AG09309 (cell line): ENCODE measurements at places on chromosomes 3 and 15.

GRCh38 chr3:78976200-78976599, 791.6 kb downstream of the ROBO1 start:
- no peak for DNase-seq

- no peak for DNase-seq
Measured at GRCh38 chr3:123295171-123295900, 93.6 kb downstream of the SEC22A start.

DNA sequence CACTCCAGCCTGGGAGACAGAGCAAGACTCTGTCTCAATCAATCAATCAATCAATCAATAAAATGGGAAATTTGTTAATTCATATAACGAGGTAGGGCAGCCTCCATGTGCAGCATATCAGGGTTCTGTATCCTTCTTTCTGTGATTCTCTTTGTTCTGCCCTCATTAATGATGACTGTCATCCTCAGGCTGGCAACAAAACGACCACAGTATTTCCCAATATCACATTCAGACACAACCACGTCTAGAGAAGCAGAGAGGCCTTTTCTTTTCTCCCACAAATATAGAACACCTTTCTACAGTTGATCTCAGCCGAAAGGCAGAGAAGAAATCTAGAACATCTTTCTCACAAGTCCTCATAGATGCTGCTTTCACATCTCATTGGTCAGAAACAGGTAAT, 11.2 kb downstream of the CEP19 start:
- no peak for DNase-seq

DNA sequence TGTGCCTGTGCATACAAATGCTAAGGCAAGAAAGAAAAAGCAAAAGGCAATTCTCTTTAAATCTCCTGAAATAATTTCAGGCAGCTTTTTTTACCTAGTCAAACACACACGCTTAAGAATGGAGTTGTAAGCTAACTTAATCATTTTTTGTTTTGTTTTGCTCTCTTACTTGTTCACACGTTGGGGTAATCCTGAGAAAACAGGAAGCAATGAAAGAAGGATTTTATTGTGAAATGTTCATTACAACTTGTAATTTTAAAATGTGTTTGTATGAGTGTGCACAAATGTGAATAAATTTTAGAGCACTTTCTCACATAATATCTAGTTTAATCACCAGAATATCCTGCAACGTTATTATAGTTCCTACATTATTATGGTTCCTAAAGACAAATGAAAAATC, 263.8 kb downstream of the LPP start:
- no peak for DNase-seq

GRCh38 chr3:52524752-52525679, 8.6 kb downstream of the NT5DC2 start:
- no peak for DNase-seq

DNA sequence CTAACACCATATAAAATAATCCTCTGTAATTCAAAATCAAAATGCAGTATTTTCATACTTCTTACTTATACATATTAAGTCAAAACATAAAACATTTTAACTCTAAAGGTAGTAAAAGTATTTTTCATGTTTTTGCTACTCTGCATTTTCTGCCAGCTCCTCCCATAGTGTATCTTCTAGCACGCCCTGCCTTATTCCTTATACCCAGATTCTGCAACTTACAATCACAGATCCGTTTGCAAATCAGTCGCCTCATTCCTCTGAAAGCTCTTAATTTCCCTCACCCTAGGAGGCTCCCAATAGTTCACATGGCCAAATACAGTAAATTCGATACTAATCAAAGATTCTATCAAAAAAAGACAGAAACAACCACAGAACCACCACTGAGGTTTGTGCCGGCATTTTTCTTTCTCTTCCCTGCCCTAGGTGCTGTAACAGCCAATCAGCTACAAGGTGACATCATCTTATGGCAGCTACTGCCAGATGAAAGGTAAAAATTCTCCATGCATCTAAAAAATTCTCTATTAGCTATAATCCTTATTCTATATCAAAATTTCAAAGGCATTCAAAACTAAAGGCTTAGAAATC, 72.9 kb downstream of the CLASP2 start:
- DNase-seq, result no peak

GRCh38 chr3:71062952-71063772, 520.4 kb downstream of the FOXP1 start:
- no peak for DNase-seq

DNA sequence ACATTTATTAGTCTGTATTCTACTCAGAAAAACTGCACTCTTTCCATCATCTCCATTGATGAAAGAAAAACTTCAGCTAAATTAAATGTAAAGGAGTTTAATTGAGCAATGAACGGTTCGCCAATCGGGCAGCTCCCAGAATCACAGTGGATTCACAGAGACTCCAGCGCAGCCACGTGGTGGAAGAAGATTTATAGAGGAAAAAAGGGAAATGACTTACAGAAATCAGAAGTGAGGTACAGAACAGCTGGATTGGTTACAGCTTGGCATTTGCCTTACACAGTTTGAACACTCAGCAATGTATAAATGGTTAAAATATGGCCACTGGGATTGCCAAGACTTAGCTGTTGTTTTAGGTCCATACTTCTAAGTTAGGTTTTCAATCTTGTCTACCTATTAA, 2.8 kb upstream of the SUCLG2 start:
- no peak for DNase-seq

- DNase-seq, result no peak
Measured at GRCh38 chr3:132292042-132292441, 25.2 kb upstream of the ACP3 start.

GRCh38 chr15:101381671-101382212, 86.7 kb upstream of the SNRPA1 start:
- DNase-seq, result no peak

DNA sequence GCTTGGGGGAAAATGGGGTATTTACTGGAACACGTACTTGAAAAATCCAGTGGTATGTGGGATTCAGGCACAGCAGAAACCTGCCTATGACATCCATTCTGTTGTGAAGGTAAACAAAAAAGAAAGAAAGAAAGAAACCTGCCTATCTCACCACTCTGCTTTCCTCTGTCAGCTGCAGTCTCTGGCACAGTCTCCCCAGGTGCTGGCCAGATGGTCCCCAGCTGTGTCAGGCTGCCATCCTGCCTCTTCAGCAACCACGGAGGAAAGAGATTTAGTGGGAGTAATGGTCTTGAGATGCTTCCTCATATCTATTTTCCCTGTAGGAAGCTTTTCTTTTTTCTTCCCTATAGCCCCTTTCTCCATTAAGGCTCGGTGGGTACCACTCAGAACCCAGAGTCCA, 2.5 kb upstream of the PXYLP1 start:
- no peak for DNase-seq

- peak; percentile 85 for DNase-seq
Measured at GRCh38 chr15:99486371-99487336, 79.1 kb upstream of the MEF2A start.

DNA sequence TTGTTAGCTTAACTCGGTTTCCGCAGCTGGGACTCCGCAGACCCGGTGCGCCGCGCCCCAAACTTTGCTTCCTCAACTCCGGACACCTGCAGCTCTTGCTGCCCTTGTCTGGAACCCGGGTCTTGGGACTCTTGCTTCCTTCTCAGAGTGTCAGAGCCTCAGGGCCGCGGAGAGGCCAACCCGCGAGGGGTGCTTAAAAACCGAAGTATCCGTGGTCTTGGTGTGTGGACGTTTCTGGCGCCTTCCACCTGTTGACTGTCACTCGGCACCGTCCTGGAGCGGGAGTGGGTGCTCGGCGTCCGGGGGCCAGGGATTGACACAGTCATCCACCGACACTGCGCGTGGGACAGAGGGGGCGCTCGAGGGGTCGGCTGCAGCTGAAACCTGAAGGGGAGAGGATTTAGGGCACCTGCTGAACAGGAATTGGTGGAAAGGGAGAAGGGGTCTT, 386 bp downstream of the SQOR start:
- DNase-seq, result no peak

DNA sequence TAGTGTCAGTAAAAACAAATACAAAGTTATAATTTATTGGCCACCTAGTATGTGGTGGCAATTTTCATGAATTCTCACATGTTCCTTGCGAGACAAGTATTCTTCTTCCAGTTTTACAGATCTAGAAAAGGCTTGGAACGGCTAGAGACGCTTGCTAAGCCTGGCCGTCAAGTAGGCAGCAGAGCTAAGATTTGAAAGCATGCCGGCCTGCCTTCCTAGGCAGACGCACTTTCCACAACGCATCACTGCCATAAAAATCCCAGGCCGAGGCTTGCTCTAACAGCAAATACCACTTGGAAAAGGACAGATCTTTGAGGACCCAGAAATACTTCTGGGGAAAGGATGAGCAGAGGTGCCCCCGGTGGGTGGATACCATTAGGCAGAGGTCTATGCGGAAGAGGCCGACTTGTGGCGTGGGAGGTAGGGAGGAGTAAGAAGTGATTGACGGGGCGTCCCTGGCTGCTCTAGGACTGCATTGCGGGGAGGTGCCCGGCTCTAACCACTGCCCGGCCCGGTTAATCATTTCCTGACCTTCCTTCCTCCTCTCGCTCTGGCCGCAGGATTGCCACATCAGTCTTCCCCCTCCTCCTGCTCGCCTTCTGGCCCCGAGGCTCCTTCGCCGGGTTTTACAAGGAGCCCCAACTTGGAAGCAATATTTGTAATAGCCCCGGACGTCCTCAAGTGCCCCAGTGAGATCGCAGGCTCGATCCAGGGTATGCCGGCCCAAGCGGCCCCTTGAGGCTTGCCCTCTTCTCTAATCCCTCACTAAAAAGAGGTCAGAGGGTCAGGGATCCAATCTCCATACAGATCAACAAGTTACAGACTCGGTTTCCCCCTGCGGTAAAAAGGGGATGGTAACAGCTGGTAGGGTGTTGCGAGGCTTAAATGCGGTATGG, 1.3 kb upstream of the USP3 start:
- peak; percentile 93 for DNase-seq

GRCh38 chr15:37136666-37137065, 36.3 kb upstream of the MEIS2 start:
- no peak for DNase-seq

GRCh38 chr15:99777144-99777543, 43.9 kb upstream of the LYSMD4 start:
- DNase-seq, result no peak

DNA sequence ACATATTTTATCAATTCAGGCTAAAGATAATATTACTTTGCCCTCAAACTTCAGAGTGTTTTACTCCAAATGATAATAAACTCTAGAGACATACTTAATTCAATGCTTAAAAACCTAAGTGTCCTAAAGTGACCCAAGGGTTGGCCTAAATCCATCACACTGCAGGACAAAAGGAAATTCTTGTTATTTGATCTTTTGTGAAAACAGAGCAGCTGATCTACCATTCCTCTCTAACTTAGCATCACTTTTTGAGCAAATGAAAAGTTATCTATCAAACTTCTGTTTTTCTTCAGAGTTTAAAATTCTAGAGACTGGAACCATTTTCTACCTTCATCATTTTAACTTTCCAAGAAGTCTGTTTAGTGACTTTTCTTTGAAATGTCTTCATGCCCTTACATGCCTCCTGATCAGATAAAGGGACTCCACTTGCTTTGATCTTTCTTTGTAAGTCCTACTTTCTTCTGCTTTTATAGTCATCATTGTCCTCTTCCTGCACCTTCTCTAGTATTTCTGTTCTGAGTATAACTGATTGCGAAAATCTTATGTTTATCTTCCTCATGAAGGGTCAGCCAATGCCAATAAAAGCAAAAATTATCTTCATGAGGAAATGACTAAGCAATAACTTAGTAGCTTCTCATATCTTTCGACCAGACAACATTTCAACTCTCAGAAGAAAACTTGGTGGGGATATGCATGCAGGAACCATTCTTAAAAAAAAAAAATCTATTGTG, 378.7 kb upstream of the TGFBR2 start:
- peak; percentile 94 for DNase-seq

DNA sequence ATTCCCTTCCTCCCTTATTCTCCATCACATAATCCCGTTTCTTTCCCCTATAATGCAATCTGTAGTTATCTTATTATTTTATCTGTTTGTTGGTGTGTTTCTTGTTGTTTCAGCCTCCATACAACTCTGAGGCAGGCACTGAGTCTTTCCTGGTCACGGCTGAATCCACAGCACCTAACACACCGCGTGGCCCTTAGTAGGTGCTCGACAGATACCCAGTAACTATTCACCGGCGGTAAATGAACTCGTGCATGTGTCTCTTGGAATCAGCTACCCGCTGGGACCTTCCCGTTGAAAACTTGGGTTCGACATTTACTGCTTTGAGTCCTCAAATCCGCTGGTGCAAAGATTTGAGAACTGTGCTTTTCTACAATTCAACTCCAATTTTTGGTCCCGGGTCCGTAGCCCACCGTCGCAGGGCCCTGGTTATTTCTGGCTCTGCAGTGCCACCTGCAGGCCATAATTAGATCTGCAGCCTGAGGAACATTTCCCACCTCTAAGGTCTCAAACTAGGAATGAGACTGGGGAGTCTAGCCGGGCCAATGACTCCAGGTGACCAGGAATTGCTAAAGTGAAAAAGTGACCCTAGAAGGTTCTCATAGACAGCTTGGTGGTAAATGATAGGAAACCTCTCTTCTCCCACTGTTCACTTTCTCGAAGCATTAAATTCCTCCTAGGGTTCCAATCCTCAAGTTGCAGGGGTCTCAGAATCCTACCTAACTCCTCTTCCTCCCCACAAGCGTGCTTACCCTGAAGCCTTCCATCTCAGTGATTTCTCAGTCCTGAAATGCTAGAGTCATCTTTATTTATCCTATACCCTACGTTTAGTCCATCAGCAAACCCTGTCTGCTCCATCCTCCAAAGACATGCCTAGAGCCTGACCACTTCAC, 40.0 kb upstream of the TRH start:
- no peak for DNase-seq

DNA sequence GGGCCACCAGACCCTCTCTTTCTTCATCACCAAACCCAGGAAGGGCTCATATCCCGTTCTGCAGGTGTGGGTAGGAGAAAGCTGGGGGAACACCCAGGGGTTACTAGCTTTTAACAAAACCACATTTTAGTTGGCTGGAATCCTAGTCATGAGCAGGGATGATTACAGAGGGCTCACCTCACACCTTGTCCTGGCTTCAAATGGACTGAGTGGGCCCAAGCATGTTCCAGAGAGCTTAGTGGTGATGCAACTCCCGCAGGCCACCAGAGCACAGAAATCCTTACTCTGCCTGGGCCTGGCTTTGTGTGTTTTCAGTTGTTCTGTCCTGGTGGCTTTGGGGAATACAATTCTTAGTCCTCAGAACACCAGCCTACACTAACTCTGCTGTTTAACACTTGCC, 56.8 kb upstream of the RYK start:
- DNase-seq, result no peak

GRCh38 chr3:101665851-101666250, 11.1 kb downstream of the ZBTB11 start:
- DNase-seq, result no peak

GRCh38 chr15:82958638-82959037, 6.1 kb upstream of the HOMER2 start:
- no peak for DNase-seq

DNA sequence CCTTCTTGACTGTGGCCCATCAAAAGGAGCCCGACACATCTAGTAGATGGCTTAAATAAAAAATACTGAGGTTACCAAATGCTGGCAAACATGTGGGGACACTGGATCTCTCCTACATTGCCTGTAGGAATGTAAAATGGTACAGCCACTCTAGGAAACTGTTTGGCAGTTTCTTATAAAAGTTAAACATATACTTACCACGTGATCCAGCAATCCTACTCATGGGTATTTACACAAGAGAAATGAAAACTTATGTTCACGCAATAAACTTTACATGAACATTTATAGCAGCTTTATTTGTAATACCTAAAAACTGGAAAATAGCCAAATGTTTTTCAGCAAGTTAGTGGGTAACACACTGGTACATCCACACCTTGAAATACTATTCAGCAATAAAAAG, 9.1 kb downstream of the ZBTB38 start:
- no peak for DNase-seq
